ENCODE measurements at places on chromosomes 5 and 9.
A peak's percentile ranks its signal among the peaks of the same experiment; 100 is the strongest.

- DNase-seq, result no peak
These were observed 481.0 kb upstream of the RGMB start for GRCh38 chr5:98292496-98292895.

DNA sequence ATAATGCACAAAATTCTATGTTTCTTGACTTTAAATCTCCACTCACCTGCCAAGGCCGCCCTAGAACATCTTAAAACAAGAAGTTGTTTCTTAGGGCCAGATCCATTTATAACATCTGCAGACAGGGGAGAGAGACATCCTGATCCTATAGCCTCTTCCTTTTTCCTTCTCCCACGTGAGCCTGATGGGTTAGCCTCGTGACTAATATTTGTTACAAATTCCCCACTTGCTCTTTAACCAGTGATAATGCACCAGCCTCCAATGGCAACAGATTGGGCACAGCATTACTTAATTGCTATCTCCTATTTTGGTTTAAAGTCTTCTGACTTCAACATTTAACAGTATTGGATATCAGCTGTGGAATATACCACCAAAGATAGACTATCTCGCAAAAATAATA is 196.5 kb downstream of the GADD45G start:
- DNase-seq, result no peak

DNA sequence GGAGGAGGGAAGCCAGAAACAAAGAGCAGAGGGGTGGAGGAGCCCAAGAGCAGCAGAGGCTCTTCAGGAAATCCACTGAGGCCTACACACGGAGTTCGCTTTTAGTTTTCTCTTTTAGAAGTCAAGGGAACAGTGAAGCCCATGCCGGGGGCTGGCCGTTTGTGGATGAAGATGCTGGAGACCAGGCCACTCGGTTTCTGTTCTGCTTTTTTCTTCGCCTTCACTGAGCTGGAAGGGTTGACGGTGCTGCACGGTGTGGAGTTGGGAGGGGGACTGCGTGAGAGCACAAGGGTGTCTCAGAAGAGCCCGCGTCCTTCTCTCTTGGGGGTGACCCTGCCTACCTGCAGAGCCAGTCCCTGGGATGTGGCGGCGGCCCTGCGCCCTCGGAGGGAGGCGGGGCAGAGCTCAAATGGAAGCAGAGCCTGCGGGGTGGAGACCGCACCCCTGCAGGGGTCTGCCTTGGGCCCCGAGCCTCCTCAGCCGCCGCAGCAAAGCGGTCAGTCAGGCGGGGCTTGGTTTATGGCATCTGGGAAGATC is 68.5 kb upstream of the CACNA1B start:
- no peak for DNase-seq

DNA sequence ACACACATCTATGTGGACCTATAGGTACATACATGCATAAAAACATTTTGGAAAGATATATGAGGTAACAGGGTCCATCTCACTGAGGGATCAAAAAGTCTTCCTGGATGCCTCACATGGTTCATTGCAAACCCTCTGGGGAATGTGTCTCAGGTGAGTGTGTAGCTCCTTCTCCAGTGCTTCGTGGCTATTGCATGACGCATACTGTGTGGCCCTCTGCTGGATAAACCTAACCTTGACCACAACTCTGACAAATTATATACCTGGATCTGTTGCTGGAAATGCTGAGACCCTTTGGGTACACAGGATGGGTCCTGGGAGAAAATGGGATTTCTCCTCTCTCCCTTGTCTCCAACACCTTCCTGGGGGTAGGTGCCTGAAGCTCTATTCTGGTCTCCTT is 91.9 kb downstream of the JAKMIP2 start:
- no peak for DNase-seq

- no peak for DNase-seq
These were observed 232.1 kb downstream of the ARHGEF28 start for GRCh38 chr5:73858054-73858453.

DNA sequence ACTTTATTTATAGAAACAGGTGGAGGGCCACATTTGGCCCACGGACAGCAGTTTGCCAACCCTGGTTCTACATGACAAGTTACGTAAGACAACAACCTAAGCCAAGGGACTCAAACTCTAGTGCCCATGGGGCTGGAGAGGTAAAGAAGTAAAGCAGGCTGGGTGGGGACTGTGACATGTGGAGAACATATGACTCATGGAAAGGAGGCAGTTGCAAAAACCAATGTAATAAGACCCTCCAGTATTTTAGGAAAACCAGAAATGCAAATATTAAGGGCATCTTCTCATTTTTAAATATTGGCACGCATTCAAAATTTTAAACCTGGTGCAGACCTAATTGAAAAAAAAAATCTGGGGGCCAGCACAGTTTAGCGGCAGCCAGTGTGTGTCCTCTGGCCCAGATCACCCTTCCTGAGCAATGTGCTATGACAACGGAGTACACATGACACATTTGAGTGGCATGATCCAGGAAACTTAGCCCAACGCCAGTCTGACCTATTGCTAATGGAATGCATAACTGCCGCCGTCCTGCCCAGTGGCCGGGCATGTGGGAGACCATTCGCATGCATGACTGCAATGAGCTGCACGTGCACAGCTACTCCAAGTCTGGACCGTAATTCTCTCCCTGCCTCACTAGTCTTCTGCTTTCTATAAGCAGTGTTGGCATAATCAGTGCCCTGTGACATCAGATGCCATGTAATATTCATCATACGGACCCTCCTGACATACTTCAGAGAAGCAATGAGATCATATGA is 97.2 kb downstream of the SH3TC2 start:
- no peak for DNase-seq

GRCh38 chr9:93294011-93294410 is 110.1 kb downstream of the WNK2 start:
- DNase-seq, result no peak

GRCh38 chr5:172730981-172731679 is 39.9 kb downstream of the DUSP1 start:
- DNase-seq, result no peak

DNA sequence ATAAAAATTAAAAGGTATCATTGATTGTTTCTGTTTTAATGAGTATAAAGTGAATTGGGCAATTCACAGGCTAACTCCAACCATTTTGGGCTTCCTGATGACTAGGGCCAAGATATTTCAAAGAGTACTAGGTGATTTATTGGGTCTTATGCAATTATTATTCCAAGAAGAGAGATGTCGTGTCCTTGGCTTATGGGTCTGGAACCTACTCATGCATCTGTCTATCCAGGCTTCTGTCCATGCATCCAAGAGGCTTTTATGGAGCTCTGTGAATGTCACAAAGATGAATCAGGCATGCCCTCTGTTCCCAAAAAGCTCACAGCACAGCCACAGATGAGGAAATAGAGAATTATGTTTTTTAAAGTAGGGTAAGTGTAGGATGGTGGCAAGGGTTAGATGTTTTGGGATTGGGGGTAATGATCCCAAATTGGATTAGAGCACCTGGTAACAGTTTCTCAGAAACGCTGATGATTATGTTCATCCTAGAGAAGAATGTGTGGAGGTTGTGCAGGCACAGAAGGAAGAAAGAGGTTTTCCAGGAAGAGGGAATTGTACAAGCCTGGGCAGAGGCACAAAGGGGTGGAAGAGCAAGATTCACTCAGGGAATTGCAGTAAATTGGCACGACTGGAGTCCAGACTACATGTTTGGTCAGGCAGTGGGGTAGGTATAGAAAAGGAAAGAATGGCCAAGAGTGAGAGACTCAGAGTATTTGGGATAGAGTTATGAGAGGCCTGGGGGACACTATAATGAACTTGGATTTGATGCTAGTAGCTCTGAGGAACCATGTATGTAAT is 83.0 kb upstream of the TNC start:
- no peak for DNase-seq

GRCh38 chr5:150765011-150765798 is 6.4 kb upstream of the DCTN4 start:
- DNase-seq, result no peak

- peak; percentile 28 for DNase-seq
These were observed 5.1 kb upstream of the TESK1 start for GRCh38 chr9:35599763-35600604.

GRCh38 chr5:135444881-135445280 is 2.3 kb downstream of the DCANP1 start:
- DNase-seq, result no peak

All from KBM-7 (cell line).